CD4-positive, alpha-beta T cell treated with Interleukin-21 for 1 hour (primary cell): ENCODE measurements at places on chromosomes 5 and 9.

DNA sequence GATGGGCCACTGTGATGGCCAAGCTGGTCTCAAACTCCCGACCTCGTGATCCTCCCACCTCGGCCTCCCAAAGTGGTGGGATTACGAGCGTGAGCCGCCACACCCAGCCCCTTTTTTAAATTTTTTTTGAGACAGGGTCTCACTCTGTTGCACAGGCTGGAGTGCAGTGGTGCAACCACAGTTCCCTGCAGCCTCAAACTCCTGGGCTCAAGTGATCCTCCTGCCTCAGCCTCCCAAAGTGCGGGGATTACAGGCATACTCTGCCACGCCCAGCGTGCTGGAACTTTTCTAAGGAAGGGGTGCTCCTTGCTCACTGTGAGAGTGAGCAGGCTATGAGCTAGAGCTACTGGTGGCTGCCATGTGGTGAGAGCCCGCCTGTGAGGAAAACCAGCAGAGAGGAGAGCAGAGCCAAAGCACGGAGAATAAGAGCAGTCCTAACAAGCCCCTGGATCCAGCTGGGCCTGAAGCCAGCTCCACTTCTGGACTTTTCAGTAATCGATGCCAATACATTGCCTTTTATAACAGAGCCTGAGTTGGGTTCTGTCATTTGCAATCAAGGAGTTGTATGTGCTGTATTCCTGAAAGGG lies 75.5 kb upstream of the UNC5A start:
- DNase-seq: no peak

DNA sequence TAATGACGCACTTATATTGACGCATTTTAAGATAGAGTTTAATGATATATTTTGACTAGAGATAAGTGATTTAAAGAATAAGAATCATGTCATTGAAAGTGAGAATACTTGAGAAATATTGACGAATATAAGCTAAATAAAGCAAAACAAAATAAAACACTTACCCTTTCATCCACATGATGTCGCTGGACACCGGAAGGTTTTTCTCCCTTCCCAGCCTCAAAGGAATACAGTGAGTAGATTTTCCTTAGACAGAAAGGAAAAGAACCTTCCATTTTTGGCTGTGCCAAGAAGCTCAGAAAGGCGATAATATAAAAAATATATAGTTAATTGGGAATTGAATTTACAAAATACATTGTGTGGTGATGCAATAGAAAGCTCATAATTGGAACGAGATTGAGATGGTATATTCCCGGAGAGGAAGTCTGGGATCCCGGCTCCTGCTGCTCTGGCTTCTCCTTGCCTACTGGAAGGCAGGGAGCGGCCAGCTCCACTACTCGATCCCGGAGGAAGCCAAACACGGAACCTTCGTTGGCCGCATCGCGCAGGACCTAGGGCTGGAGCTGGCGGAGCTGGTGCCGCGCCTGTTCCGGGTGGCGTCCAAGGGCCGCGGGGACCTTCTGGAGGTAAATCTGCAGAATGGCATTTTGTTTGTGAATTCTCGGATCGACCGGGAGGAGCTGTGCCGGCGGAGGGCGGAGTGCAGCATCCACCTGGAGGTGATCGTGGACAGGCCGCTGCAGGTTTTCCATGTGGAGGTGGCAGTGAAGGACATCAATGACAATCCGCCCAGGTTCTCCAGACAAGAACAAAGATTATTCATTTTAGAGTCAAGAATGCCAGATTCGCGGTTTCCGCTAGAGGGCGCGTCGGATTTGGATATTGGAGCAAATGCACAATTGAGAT lies at the start of gene PCDHA5:
Gene PCDHA5 (plus strand): TSS at position 239 of the 906 bp plus-strand sequence.
- no peak for DNase-seq

DNA sequence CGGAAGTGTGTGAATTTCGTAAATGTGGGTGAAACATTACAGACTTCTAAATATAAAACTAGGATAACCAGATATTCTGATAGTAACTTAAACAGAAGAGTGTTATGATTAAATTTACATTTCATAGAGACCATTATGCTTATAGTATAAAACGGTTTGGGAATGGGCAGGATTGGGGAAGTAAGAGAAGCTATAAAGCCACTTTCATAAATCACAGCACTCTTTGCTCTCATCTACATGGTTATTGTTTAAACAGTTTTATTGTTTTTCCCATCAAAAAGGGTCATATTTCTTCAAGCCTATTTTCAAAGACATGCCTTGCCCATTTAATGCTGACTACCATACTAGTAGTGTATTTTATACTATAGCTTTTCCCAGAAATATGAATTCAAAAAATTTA lies 9.2 kb downstream of the ZFR start:
- no peak for DNase-seq

DNA sequence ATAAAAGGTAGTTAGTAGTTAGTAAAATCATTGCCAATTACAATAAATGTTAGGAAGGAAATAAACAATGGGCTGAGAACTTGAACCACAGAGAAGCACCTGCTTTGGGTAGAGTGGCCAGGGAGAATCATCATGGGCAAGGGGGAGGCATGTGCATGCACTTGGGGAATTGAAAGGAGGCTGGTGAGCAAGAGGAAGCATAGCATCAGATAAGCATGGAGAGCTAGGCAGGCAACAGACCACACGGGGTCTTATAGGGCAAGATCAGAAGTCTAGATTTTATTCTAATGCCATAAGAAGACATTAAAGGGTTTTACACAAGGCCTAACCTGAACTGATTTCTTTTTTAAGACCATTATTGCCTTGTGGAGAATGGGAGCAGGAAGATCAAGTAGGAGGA lies 93.4 kb downstream of the PIP5K1B start:
- DNase-seq: no peak

- DNase-seq: no peak
These were observed 43.3 kb upstream of the RASEF start for GRCh38 chr9:83106263-83106662.
